ENCODE measurements at places on chromosomes 1 and 21. TPM values are rescaled to one million over a fixed set of nuclear protein-coding genes. Genes with fewer than 3 reads are reported as not detected.

Gene C1QA
- not detected for total RNA-seq

Gene DYRK1A
- total RNA-seq = 72.6 TPM

DNA sequence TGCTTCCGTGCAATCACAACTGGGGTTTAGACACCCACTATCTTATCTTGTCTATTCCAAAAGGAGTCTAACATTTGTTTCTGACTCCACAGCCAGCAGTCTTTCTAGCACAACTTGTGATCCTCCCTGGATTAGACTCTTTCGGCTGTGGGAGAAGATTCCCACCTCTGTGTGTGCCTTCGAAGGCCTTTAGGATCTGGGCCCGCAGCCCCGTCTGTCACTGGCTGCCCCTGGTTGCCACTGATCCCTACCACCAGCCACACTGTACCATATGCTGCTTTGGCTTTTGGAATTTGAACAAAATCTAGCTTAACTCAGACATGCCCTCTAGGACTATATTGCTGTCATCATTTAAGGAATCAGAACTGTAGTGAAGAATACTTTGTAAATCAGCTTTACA lies 18.0 kb downstream of the NTPCR start:
- ATAC-seq = no peak

Gene CFAP57
- total RNA-seq = 7.3 TPM

Gene CYYR1
- 0.15 TPM for total RNA-seq

Gene TRIM45
- total RNA-seq = 10.0 TPM

Gene CD2
- not detected for total RNA-seq

Gene PRDM16
- total RNA-seq = 0.21 TPM

DNA sequence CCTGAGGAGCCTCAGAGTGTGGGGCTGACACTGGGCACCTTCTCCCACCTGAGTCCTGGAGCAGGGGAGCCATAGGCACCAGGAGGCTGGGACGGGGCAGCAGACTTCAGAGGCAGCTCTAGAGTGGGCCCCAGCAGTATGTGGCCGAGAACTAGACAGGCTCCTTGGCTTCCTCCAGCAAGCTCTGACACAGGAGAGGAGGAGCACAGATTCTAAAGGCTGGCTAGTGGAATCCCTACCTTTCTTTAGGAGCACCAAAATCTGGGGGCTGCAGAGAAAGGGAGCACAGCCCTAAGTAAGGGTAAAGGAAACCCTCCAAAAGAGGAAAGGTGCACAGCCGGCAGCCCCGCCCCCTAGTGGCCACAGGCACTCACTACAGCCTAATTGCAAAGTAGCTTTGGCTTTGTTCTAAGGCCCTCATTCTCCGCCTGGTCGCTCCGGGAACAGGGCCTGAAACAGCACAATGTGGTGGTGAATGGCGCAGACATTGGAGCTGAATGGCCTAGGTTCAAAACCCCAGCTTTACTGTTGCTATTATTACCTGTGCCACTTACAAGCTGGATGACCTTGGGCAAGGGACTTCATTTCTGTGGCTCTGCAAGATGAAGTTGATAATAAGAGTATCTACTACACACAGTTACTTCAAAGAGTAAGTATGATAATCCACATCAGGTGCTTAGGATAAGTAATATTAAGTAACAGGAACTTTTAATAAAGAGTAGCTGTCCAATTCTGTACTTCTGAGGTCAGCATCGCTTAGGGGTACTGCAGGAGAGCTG lies 8.8 kb upstream of the GUCA2A start:
- peak; percentile 33 for ATAC-seq

GRCh38 chr1:223844787-223845036 lies 1.0 kb downstream of the TP53BP2 start:
- no peak for ATAC-seq

Gene FMN2
- 33.2 TPM for total RNA-seq

DNA sequence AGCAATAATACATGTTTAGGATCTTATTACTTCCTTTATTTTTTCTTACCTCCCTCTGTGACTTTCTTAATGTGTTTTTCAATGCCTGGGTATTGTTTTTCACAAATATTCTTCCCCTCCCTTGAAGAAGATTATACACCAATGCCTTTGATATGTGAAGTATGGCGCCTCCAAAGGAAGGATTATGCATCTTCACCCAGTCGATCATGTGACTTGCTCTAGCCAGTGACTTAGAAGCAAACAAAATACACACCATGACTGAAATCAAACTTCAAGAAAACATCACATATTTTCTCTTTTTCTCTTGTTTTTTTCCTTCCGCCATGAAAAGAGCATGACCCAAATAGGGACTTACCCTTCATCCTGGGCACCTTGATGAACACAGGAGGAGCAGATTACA lies 297.1 kb downstream of the NCAM2 start:
- ATAC-seq = no peak

All from motor neuron (in vitro differentiated cells).